ENCODE measurements at places on chromosomes 12 and 14.

GRCh38 chr12:129607756-129608155, 296.1 kb downstream of the TMEM132D start:
- no peak for DNase-seq

GRCh38 chr14:66143387-66144112, 342.6 kb upstream of the CCDC196 start:
- DNase-seq, result no peak

- DNase-seq, result no peak
Observed at GRCh38 chr12:98653866-98654493, 8.9 kb downstream of the APAF1 start.

- no peak for DNase-seq
Observed at GRCh38 chr12:115324949-115325593, 641.1 kb upstream of the TBX3 start.

DNA sequence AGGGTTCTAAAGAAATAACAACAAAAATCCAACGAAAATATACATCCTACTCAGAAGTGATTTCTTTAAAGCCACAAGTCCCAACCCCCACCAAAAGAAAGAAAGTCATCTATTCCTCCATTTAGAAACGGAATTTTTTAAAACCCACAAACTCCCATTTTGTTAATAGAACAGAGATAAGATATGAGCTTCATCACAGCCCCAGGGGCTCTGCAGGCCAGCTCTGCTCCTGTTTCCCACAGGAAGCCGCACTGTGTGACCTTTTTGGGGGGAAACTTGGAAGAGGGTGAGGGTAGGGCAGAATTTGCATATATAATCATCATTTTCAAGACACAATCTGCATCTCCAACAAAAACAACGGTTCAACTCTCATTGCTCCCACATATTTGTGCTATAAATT, 2.8 kb downstream of the FBXL14 start:
- DNase-seq, result no peak

- no peak for DNase-seq
Observed at GRCh38 chr12:105352940-105353635, 22.6 kb downstream of the C12orf75 start.

DNA sequence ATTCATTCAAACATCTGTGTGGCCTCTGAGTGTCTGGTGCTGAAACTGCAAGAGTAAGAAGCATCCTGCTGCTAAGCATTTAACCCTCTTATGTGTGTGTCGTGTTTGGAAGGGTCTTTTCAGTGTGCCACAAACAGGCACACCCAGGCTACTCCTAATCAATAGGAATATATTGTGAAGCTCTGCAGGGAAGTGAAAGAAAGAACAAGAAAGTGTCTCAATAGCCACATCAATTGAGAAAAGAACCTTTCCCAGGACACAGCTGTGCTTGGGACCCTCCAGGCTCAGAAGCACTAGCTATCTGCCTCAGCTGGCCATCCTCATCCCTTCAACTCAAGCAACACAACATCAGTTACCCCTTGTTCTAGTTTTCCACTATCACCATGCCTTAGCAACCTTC, 13.4 kb upstream of the KRAS start:
- no peak for DNase-seq

GRCh38 chr14:36014236-36014635, 162.3 kb downstream of the PTCSC3 start:
- no peak for DNase-seq

DNA sequence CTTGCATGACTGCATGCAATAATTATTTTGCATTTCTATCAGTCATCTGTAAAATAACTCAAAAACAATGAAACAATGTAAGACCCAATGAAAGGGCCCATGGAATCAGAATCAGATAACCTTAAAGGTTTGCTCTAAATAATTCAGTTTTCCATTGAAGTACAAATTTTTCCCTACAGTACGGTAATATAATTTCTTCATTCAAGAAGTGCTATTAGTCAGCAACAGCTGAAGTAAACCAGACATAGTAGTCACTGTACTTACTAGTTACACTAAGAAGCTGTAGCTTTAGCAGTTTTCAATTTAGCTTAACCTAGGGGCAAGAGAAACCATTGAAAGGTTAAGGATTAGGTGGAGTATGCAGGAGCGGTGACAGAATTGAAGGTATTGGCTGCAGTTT, 43.5 kb downstream of the BCAT1 start:
- DNase-seq, result no peak

- peak; percentile 11 for DNase-seq
Observed at GRCh38 chr14:69460093-69460701, 24.3 kb upstream of the PLEKHD1 start.

GRCh38 chr12:9364224-9365176, 156.3 kb upstream of the PZP start:
- peak; percentile 7 for DNase-seq

DNA sequence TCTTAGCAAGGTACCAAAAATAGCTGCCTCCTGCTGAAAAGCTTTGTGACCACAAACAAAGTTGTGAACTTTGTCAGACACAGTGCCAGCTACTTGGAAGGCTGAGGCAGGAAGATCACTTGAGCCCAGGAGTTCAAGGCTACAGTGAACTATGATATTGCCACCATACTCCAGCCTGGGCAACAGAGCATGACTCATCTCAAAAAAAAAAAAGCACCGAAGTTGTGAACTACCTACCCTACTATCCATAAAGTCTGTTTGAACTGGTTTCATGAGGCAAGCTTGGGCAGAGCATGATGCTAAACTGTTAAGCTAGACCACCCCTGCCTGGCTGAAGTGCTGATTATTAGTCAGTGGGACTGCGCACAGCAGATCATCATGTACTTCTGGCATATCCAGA, 75.5 kb downstream of the RAD52 start:
- DNase-seq, result no peak

DNA sequence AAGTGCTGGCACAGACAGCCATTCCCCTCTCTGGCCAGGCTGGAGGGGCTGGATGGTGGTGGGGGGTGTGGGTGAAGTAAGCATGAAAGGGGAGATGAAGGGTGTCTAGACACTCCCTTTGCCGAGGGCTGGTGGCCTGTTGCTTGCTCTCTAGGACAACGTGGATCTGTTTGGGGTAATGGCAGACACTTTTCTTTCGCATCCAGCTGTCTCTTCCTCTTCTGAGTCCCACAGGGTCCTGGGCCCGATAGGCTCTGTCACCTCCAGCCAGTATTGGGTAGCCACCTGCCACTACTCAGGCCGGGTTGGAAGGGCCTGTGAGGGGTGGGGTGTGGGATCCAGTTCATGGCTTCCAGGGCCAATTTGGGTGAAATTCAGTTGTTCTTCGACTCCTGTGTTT, 218.1 kb downstream of the CACNA1C start:
- DNase-seq, result no peak

- no peak for DNase-seq
Observed at GRCh38 chr12:77160931-77161330, 95.6 kb upstream of the E2F7 start.

DNA sequence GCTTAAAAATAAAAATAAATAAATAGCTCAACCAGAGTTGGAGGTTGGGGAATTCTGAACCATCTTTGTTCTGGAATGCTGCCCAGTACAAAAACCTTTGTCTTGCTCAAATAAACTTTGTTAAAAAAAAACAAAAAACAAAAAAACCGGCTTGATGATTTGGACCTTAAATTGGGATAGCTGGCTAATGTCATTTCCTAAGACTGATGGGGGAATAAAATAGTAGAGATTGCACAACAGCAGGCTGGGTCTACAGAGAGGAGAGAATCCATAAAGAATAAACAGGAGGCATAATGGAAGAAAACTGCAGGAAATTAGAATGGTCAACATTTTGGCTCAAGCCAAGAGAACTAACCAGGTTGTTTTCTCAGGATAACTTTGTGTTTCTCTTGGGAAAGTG, 370.9 kb downstream of the AEBP2 start:
- no peak for DNase-seq

DNA sequence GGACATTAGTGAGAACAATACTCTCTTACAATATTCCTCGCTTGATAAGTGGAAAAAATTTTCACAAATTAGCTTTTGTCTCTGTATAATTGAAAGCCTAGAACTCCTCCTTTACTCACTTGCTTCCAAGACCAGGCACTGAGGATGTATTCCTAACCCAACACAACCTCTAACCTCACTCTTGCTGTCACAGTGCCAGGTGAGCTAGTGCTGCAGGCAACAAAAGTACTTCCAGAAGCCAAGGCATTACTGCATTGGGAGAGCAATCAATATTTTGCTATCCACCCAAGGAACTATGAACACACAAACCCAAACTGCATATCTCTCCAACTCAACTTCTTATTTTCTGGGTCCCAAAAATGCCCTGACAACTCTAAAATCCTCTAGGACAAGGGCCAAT, 1081.0 kb downstream of the VRK1 start:
- DNase-seq, result no peak

DNA sequence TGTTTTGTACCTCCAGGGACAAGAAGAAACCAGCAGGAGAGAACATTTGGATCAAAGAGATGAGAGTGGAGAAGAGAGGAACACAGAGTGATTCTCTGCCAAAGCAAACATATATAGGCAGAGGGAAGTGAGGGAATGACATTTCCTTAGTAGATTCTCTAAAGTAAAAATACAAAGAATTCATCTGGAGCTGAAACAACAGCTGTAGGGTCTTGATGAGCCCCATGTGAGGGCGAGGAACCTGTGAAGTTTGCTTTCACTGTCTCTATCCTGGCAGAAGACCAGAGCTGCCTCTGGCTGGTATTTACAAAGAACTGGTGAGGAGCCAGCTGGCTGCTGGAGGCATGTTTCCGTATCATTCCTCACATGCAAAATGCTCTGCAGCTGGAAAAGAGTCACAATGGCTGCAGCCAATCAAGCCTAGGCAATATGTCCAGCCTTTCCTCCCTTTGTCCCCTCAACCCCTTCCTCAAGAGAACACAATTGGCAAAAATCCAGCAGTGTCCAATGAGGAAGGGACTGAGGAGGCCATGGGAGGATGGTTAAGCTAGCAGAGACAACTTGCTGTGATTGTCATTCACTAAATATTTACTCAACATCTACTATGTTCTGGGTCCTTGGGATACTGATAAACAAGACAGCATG, 122.5 kb downstream of the PHLDA1 start:
- DNase-seq, result no peak

- DNase-seq, result no peak
Observed at GRCh38 chr12:57755194-57755453, 221 bp downstream of the MARCHF9 start.

GRCh38 chr14:90755661-90756304, 60.4 kb downstream of the TTC7B start:
- DNase-seq, result no peak

GRCh38 chr12:8991371-8992345, 2.3 kb downstream of the KLRG1 start:
- no peak for DNase-seq

GRCh38 chr14:68636597-68636996, 156.3 kb downstream of the ZFP36L1 start:
- DNase-seq, result no peak

DNA sequence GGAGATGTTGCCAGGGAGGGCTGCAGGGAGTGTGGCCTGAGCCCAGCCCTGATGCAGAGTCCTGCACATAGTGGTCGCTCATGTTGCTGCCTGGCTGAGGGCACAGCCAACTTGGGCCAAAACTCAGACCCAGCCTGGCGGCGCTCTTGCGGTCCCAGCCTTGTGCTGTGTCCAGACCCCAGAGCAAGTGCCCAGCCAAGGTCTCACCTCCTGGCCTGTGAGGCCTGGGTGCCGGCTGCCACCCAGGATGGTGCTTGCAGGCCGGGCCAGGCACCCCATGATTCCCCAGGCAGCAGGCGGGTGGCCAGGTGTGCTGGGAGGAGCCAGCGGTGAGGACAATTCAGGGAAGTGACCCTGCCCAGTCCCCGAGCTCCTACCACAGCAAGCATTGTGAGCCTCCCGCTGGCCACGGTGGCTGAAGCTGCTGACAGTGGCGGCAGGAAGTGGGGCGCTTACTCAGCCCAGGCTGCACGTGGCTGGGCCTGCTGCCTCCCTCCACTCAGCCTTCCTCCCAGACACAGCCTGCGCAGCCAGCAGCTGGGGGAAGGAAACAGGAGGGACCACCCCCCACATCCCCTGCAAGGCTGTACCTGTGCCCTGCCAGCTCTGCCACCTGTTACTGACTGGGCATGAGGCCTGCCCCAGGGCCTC, 17.7 kb upstream of the PGF start:
- DNase-seq, result peak; percentile 4

DNA sequence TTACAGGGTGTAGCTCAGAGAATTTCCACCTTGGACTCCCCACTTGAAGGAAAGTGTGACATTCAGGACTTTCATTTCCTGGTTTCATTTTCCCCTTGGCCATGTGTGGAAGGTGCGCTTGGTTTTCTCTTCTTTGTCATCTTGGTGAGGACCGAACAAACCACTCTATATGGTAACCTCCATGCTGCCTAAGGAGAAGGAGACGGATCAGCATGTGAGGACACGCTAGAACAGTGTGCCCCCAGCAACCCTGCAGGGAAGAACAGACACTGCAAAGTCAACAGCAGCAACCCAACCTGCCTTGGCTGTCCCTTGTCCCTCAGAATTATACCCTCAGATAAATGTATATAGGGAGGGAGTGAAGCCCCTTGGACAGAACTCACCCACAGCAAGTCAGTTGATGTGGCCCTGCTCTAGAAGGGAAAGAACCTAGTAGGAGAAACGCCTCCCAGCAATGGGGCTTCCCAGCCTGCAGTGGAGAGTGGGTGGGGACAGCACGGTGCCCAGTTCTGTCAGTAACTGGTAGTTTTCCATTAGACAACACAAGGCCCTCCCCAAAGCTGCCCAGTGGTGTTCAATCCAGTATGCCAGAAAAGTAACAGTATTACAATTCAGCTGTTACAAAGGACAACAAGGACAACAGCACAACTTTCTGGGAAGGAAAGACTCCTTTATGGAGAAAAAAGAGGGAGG, 18.9 kb upstream of the COCH start:
- DNase-seq, result no peak

GRCh38 chr12:43147878-43148277, 404.1 kb downstream of the ADAMTS20 start:
- no peak for DNase-seq

GRCh38 chr12:20501958-20502357, 133.6 kb downstream of the PDE3A start:
- no peak for DNase-seq

DNA sequence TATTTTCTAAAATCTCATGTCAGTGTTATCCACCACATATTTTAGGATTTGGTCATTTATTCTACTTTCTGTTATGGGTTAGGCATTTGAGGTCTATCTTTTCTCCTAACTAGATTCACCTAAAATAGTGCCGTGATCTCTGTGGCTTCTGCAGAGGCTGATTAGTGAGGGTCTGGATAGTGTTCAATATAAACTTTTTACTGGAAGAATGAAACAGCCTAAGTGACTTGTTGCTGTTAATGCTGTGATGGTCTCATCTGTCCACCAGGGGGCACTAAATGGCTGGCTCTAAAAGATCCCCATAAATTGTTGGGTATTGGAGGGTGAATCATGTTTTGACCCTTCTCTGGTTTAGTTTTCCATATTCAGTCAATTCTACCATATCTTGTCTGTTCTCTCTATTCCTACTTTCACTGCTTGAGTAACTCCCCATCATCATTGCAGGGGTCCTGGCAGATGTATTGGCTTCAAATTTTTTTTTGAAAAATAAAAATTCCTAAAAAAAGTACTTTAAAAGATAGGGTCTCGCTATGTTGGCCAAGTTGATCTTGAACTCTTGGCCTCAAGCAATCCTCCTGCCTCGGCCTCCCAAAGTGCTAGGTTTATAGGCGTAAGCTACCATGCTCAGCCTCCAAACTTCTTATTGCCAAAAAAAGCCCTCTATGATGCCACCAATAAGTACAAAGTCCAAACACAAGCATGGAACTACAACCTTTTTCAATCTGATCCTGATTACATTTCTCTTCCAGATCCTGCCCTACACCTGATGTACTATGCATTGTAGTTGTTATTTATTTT, 6.9 kb downstream of the PABPN1 start:
- DNase-seq, result peak; percentile 54

GRCh38 chr12:68081561-68081960, 78.0 kb downstream of the IFNG start:
- no peak for DNase-seq

Data from activated gamma-delta T cell treated with anti-CD3 and anti-CD28 coated beads, Interleukin-2, amount 50 U/mL, for 16 hours (primary cell).